Liver (tissue), 10 donors: ENCODE measurements at places on chromosomes 7 and 10. TPM values are rescaled to one million over a fixed set of nuclear protein-coding genes. Genes with fewer than 3 reads are reported as not detected.

The OR2A1 gene
- under 0.01 TPM for total RNA-seq

DNA sequence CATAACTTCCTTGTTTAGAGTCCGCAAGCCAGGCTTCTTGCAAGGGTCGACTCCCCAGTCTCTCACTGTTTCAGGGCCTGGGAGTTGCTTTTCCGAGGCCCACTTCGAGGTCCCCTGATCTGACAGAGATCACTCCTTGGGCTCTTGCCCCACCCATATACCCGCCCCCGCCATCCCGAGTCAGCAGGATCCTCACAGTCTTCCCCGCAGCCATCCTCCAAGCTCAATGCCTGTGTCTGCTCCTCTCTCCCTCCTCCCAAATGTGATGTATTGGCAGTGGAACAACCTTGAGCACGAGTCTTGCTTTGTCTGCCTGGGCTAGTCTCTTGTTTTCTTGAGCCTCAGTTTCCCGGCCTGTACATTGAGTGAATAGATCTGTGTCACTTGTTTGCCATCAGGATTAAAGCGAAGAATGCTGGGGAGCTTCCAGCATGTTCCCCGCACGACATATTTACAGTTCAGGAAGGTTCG is 2.4 kb upstream of the HMX2 start:
- DNase-seq, result no peak

GRCh38 chr10:76301211-76301610 is 869.8 kb downstream of the LRMDA start:
- no peak for DNase-seq

GRCh38 chr7:127751490-127752448 is 99.8 kb downstream of the SND1 start:
- DNase-seq, result no peak
